ENCODE measurements at places on chromosomes 12 and 14.

DNA sequence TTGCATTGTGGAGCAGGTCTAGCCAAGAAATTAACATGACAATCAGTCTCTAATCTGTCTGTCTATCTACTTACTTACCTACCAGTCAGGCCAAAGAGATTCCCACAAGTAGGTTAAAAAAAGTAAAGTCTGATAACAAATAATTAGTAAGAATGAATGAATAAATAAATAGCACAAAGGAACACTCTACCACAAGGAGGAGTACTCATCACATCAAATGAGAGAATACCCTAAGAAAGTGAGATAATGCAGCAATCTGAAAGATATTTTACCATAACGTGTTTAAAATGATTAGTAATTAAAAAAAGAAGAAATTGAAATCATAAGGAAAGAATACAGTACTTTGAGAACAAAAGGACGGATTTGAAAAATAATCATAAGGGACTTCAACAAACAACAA is 187.2 kb downstream of the SYNE2 start:
- no peak for DNase-seq

- no peak for DNase-seq
These were observed 26.1 kb upstream of the CPNE8 start for GRCh38 chr12:38931461-38931860.

DNA sequence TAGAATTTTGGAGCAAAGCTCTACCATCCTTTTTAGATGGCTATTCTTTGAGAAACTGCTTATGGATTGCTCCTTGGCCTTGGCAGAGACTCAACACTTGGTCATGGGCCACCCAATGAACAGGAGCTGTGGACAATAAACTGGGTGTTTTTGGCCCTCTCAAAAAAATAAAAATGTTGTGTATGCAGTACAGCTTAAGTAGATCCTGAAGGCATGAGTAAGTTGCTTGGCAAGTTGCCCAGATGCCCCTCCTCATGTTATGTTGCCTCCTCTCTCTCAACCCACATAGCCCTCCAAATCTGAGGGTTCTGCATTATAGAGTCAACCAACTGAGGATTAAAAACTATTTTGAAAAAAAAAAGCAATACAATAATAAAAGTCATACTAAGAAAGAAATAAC is 124.9 kb downstream of the ATP23 start:
- no peak for DNase-seq

DNA sequence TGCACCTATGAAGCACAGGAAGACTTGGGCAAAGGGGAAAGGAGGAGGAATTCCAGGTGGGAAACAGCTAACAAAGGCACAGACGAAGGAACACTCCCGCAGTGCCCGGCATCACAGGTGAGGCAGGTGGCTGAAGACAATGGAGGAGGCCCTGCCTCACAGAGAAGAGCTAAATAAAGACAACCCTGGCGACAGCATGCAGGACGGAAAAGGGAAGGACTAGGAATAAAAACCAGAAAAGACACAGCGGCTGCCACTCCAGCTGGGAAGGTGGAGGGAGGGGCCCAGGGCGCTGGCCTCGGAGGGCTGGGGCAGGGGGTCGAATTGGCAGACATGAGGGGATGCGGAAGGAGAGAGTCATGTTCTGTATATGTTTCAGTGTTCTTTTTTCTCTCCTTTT is 43.0 kb upstream of the ANO2 start:
- DNase-seq = no peak

- no peak for DNase-seq
These were observed 177.2 kb downstream of the C12orf42 start for GRCh38 chr12:103318566-103318965.

GRCh38 chr12:91910871-91911388 is 234.7 kb downstream of the BTG1 start:
- peak; percentile 9 for DNase-seq

- peak; percentile 24 for DNase-seq
These were observed 8.9 kb downstream of the FOXA1 start for GRCh38 chr14:37585971-37586796.

GRCh38 chr14:66405158-66405557 is 81.0 kb upstream of the CCDC196 start:
- DNase-seq = peak; percentile 31

DNA sequence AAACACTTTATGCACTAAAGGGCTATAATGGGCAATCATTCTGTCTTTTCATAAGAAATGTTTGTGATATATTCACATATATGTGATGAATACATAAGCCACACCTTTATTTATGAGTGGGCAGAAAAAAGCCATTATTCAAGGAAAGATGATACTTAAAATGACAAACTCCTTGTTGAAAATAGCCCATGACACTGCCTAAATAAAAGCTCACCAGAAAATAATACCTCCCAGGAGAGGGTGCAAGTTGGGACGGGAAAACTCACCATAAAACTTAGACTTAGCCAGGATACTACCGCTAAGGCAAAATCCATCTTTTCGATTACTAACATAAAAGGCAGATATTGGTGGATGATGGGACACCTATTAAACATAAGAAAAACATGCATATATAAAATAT is 35.8 kb upstream of the BBS10 start:
- DNase-seq = no peak

GRCh38 chr14:95345032-95345431 is 25.3 kb upstream of the CLMN start:
- DNase-seq = no peak

- no peak for DNase-seq
These were observed 28.2 kb upstream of the AMN1 start for GRCh38 chr12:31756977-31757420.

- DNase-seq = no peak
These were observed 65.8 kb downstream of the EEA1 start for GRCh38 chr12:92863251-92863650.

DNA sequence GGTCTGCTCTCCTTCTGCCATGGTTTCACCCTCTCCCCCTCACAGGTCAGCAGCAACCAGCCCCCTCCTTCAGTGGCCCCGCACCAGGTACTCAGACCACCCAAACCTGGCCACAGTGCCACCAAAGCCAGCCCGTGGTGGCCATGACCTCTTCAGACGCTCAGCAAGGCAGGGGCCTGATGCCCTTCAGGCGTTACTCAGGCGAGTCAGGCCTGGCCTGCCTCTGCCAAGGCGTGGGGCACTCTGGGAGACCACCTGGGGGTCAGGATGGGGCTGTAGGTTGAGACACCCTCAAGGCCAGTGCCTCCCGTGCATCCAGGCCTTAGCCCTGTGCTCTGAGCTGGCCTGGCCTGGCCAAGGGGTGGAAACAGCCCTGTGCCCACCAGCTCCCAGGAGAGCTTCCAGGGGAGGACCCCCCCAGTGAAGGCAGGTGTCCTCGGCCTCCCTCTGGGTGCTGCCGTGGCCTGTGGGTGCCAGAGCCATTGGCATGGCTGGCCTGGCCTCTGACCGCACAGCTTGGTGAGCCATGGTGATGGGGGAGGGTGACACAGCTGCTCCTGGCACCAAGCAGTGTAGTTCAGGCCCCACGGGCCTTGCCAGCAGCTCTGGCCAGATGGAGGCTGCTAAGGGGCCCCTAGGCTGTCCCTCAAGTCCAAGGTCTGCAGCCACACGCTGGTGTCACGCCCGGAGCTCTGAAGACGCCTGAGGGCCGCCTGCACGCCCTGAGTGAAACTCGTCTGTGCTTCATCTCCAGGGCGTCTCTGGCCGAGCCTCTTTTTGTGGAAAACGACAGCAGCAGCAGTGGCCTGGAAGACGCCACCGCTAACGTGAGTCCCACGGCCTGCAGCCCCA is 15.1 kb downstream of the XRCC3 start:
- no peak for DNase-seq

DNA sequence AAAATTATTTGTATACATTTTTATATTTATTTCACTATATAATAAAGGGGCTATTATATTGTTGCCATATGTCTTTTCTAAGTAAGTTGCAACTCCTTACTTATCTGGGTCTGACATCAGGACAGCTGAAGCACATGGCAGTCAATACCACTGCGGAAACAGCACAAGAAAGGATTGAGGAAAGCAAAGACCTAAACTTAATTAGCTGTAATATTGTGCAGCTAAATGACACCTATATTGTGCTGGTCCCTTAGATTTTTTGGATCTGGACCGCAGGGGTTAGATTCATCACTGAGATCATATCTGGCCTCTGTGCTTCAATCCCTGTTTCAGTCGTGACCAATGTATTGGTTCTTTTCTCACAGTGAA is 359.6 kb upstream of the DIO2 start:
- no peak for DNase-seq

DNA sequence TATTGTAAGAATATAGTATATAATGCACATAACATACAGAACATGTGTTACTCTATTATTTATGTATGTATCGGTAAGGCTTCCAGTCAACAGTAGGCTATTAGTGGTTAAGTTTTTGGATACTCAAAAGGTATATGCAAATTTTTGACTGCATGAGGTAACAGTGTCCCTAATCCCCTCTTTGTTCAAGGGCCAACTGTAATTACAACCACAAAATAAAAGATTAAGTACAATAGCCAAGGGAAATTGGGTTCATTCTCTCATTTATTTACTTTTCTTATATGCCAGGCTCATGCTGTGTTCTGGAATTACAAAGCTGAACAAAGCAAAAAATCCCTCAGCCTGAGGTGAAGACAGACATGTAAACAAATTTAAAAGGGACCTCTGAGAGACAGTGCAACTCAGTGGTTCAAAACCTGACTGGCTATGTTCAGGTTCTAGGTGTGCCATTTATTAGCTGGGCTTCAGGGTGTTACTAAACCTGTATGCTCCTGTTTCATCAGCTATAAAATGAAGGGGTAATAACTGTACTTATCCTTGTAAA is 43.4 kb upstream of the TSPAN8 start:
- DNase-seq = no peak

DNA sequence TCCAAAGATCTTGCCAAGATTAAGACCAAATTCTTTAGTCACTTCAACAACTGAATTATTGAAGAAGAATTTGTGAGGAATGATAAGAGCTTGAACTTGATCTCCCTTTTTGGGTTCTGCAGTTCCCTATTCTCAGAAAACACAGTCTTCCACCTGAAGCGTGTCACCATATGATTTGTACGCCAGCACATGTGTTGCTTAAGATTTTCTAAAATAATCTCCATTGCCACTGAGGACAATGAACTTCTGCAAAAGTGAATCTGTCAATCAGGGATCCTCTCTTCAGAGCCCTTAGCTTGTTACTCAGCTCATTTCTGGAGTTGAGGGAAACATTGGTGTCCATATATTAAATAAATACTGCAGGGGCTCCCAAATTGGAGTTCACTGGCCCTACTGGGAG is 4.2 kb upstream of the SPIC start:
- DNase-seq = no peak

DNA sequence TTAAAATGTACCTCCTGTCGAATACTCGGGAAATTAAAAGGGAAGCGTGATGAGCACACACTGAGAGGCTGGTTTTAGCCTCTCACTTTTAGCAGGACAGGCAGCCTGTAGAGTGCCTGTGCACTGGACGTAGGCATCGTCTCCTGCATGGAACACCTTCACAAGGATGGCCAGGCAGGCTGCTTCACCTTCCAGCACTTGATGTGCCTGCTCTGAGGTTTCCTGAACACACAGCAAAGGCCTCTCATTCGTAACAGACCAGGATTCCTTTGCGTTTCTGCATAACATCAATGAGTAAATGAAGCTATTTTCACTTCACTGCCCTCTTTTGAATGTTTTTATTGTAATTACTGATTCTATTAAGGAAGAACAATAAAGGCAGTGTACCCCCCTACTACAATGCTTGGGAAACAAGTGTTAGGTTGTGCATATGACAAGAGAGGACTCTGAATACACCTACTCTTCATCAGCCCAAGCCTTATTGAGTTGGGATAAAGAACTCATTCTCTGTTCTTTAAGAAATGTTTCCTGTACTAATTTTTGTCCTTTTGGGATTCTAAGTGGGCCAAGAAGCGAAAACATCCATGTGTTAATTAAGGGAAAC is 1077.6 kb upstream of the FOXG1 start:
- no peak for DNase-seq

- DNase-seq = no peak
These were observed 25.4 kb downstream of the CCDC62 start for GRCh38 chr12:122799641-122800243.

DNA sequence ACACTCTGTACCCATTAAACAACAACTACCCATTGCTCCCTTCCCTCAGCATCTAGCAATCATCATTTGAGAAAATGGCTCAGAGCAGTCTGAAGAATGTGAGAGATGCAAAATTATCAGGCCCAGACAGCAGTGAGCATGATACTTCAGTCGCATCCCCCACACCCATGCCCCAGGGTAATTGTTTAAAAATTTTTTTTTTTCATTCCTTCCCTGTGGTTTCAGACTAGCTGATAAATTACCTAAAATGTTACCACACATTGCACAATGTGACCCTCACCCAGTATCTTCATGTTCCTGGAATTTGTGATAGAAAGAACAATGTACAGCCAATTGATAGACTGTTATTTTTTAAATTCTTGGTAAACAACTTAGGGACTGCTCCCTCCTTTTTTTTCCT is 11.3 kb upstream of the USP15 start:
- no peak for DNase-seq

DNA sequence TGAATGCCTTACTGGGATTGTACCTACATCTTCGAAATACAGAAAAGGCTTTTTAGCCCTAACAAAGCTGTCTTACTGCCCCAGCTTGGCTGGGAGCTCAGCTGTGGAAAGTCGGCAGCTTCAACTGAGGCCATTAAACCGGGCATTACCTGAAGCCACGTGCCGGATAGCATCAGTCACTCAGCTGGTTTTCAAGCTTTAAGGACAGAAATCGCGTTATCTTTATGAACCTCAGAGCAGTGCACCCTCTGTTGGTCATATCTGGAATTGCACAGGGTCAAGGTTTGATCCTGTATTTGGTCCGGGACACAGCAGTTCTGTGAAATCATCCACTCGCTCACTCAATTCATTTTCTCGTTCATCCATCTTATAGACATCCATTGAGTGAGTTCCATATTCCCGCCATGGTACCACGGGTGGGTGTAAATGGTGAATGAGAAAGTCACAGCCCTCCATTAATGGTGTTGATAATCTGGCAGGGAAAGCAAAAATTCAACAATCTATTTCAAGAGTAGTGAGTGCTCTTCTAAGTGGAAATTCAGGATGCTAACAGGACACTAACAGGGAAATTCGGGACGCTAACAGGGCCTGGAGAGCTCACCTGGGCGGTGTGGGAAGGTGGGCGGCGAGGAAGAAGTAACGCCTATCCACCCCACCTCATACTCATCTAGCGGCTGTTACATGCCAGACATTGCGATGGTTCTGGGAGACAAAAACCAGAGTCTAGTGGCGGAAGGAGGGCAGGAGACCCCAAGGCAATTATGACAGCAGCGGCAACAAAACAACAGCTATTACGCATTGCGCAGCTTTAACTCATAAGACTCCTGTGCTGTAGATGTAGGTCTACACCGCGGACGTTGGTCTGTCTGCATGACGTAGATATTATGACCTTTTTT is 60.6 kb upstream of the TCL1A start:
- peak; percentile 55 for DNase-seq

GRCh38 chr12:92129609-92130008 is 16.0 kb downstream of the BTG1 start:
- DNase-seq = no peak
